ENCODE measurements at places on chromosomes 6 and 20. TPM values are rescaled to one million over a fixed set of nuclear protein-coding genes. Genes with fewer than 3 reads are reported as not detected.

GRCh38 chr6:50600280-50600679, 113.0 kb upstream of the TFAP2D start:
- no peak overlapping the region for H3K4me3 ChIP-seq
- no peak for DNase-seq
- no peaks in the 10 kb centered on the region for H3K36me3 ChIP-seq
- H3K27ac ChIP-seq, result no peak overlapping the region

- H3K36me3 ChIP-seq, result no peaks in the 10 kb centered on the region
- H3K27me3 ChIP-seq, result no peaks in the 10 kb centered on the region
- H3K27ac ChIP-seq, result no peak overlapping the region
- no peaks in the 10 kb centered on the region for H3K4me1 ChIP-seq
- H3K4me3 ChIP-seq, result no peak overlapping the region
- no peak for DNase-seq
These were observed 374.1 kb downstream of the CD109 start for GRCh38 chr6:74070091-74070490.

GRCh38 chr20:12575352-12576095, 433.2 kb upstream of the SPTLC3 start:
- peaks cover 14% of the 10 kb centered on the region for H3K4me1 ChIP-seq
- H3K27me3 ChIP-seq, result peaks cover 4% of the 10 kb centered on the region
- DNase-seq, result no peak
- no peaks in the 10 kb centered on the region for H3K36me3 ChIP-seq
- H3K27ac ChIP-seq, result no peak overlapping the region

The KHDRBS2 gene
- total RNA-seq, result 9.7 TPM

DNA sequence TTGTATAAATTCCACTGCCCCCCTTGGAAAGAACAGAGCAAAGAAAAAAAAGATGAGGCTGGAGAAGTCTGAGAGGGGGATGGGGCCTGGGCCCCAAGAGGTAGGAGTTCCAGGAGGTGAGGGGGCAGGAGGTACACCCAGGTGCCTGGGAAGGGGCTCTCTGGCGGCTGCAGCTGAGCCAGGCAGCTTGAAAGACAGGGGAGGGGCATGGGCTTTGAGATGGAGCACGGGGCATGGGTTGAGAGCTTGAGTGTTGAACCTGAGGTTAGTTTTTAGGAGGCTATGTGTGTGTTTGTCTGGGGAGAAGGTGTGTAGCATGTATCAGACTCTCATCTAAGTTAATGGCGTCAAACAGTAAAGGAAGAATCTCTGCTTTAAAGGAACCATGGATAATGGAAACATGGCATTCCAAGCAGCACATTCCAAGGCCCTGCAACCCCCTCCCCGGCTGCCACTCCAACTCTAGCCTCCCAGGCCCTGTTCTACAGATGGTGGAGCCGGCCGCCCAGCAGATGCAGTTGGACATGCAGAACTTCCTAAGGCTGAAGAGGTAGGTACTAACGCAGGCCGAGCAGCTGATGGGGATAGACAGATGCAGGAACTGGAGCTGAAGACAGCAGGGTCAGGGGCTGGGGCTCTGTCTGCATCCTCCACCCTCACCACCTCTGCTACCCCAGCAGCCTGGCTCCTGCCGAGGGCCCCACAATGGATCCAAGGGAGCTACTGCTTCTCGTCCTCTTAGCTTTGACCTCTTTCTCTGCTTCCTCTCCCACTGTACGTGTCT, 42.1 kb downstream of the MDFI start:
- H3K4me1 ChIP-seq, result peaks cover 2% of the 10 kb centered on the region
- DNase-seq, result no peak
- H3K4me3 ChIP-seq, result no peak overlapping the region
- no peaks in the 10 kb centered on the region for H3K36me3 ChIP-seq

DNA sequence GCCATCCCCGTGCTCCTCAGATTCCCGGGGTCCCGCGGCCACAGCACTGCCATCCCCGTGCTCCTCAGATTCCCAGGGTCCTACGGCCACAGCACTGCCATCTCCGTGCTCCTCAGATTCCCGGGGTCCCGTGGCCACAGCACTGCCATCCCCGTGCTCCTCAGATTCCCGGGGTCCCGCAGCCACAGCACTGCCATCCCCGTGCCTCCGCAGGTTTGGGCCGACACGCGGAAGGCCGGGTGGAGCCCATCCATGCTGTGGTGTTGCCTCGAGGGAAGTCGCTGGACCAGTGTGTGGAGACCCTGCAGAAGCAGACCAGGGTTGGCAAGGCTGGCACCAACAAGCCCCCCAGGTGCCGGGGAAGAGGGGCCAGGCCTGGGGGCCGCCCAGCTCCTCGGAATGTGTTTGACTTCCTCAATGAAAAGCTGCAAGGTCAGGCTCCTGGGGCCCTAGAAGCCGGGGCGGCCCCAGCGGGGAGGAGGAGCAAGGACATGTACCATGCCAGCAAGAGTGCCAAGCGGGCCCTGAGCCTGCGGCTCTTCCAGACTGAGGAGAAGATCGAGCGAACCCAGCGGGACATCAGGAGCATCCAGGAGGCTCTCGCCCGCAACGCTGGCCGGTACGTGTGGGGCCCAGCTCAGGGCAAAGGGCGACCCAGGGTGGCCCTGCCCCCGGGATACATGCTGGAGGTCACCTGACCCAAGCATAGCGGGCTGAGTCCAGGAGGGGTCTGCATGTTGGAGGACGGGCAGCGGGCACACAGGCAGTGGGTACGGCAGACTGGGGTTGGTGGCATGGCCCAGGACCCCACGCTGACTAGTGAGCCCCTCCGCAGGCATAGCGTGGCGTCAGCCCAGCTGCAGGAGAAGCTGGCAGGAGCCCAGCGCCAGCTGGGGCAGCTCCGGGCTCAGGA, 1.3 kb upstream of the LIME1 start:
- no peak overlapping the region for H3K27ac ChIP-seq
- no peak overlapping the region for H3K4me3 ChIP-seq
- H3K4me1 ChIP-seq, result no peaks in the 10 kb centered on the region
- no peak for DNase-seq
- H3K36me3 ChIP-seq, result peaks cover 17% of the 10 kb centered on the region

DNA sequence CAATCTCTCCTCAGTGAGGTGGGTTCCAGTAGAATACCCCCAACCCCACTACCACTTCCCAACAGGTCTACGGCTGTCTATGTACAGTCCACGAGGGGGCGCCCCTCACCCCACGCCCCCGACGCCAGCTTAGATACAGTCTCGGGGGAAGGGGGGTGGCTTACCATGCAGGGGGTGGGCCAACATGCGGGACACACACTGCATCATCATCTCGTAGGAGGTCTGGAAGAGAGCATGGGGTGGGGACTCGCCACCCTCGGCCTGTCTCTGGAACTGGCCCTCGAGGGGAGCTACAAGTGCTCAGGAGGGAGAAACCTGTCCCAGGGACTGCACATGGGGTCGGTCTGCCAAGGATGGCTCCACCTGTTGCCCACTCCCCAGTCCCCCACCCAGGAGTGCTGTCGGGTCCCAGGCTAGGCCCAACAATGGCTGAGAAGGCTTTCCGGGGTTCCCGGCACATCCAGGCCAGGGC, 8.5 kb downstream of the MTCH1 start:
- H3K4me3 ChIP-seq, result no peak overlapping the region
- no peak for DNase-seq
- H3K36me3 ChIP-seq, result peaks cover 12% of the 10 kb centered on the region
- H3K27ac ChIP-seq, result no peak overlapping the region
- H3K27me3 ChIP-seq, result no peaks in the 10 kb centered on the region

DNA sequence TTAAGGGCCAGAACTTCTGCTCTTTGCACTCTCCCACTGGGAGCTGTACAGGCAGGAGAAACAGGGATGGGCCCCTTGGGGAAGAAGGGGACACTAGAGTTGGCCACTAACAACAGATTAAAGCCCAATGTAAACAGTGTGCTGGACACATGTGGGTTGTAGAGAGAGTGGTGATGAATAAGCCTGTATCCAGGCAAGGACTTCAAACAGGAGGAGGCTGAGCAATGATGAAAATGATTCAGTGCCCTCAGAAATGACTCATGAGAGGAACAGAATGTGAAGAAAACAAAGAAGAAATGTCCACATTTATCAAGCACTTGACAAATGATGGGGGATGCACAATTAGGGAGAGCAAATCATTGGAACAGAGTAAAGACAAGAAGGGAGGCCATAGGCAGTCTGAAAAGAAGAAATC, 242.3 kb downstream of the TBX18 start:
- no peaks in the 10 kb centered on the region for H3K36me3 ChIP-seq
- peaks cover 73% of the 10 kb centered on the region for H3K4me1 ChIP-seq
- H3K27me3 ChIP-seq, result peaks cover 23% of the 10 kb centered on the region
- no peak for DNase-seq
- no peak overlapping the region for H3K4me3 ChIP-seq
- no peak overlapping the region for H3K27ac ChIP-seq

GRCh38 chr6:168865-169455, 123.3 kb upstream of the DUSP22 start:
- no peak overlapping the region for H3K27ac ChIP-seq
- peaks cover 35% of the 10 kb centered on the region for H3K27me3 ChIP-seq
- H3K4me1 ChIP-seq, result no peaks in the 10 kb centered on the region
- H3K36me3 ChIP-seq, result no peaks in the 10 kb centered on the region
- no peak overlapping the region for H3K4me3 ChIP-seq

DNA sequence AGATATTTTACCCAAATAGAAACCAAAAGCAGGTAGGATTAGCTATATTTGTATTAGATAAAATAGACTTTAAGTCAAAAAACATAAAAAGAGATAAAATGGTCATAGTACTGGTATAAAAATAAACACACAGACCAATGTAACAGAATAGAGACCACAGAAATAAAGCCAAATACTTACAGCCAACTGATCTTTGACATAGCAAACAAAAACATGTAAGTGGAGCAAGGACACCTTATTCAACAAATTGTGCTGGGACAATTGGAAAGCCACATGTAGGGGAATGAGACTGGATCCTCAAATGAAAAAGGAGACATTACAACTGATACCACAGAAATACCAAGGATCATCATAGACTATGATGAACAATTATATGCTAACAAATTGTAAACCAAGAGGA, 94.5 kb upstream of the SIRPG start:
- no peak overlapping the region for H3K27ac ChIP-seq
- H3K4me1 ChIP-seq, result peaks cover 2% of the 10 kb centered on the region
- DNase-seq, result no peak
- H3K36me3 ChIP-seq, result no peaks in the 10 kb centered on the region

The RALGAPB gene
- 42.3 TPM for total RNA-seq

DNA sequence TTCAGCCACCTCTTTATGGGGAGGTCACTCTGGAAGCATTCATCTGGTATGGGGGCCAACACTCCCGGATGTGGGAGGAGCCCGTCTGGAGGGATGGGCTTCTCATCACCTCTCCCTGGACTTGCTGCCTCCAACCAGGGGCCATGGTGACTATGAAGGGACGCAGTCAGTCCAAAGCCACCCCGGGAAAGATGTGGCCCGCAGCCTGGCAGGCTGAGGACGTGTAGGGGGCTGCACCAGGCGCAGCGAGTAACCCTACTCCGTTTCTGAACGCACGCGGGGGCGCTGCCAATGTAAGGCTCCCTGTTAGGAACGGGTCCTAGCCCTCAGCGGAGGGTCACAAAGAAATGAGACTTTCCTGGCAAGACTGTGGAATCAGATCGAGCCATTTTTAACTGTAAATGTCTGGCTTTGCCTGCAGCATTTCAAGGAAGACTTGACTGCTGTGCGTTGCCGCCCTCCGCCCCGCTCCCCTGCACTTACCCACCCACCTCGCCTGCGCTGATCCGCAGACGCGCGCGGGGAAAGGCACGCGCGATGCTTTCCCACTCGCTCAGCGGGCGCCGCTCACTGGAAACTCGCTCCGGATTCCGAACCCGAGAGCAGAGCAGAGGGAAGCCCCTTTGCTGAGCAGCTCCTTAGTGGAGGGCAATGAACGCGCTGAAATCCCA, 55.1 kb downstream of the IL20RA start:
- no peaks in the 10 kb centered on the region for H3K36me3 ChIP-seq
- no peak for DNase-seq
- H3K4me1 ChIP-seq, result peaks cover 27% of the 10 kb centered on the region
- no peaks in the 10 kb centered on the region for H3K27me3 ChIP-seq
- H3K27ac ChIP-seq, result peak overlapping the region; percentile 49

The DLK2 gene
- 0.60 TPM for total RNA-seq

GRCh38 chr6:125963817-125964216, 7.2 kb downstream of the HINT3 start:
- peaks cover 5% of the 10 kb centered on the region for H3K4me1 ChIP-seq
- no peaks in the 10 kb centered on the region for H3K27me3 ChIP-seq
- H3K27ac ChIP-seq, result no peak overlapping the region

The CDH26 gene
- 13.4 TPM for total RNA-seq

The USP49 gene
- 17.3 TPM for total RNA-seq

The TMEM14C gene
- total RNA-seq, result 63.6 TPM

GRCh38 chr20:44651684-44652423, at the start of gene ADA:
ADA (minus strand) TSS chr20:44651699; CDS start chr20:44651607, 92 bp downstream.
- peaks cover 4% of the 10 kb centered on the region for H3K4me1 ChIP-seq
- H3K4me3 ChIP-seq, result peak within 1 kb of the TSS; percentile 81
- H3K27ac ChIP-seq, result peak within 1 kb of the TSS; percentile 53
- H3K27me3 ChIP-seq, result peaks cover 34% of the 10 kb centered on the region
- no peaks in the 10 kb centered on the region for H3K36me3 ChIP-seq

The OR10C1 gene
- total RNA-seq, result not detected

GRCh38 chr6:17999425-17999824, 12.0 kb upstream of the KIF13A start:
- H3K27me3 ChIP-seq, result peaks cover 16% of the 10 kb centered on the region
- H3K27ac ChIP-seq, result no peak overlapping the region
- peaks cover 6% of the 10 kb centered on the region for H3K4me1 ChIP-seq
- H3K36me3 ChIP-seq, result no peaks in the 10 kb centered on the region
- H3K4me3 ChIP-seq, result no peak overlapping the region

DNA sequence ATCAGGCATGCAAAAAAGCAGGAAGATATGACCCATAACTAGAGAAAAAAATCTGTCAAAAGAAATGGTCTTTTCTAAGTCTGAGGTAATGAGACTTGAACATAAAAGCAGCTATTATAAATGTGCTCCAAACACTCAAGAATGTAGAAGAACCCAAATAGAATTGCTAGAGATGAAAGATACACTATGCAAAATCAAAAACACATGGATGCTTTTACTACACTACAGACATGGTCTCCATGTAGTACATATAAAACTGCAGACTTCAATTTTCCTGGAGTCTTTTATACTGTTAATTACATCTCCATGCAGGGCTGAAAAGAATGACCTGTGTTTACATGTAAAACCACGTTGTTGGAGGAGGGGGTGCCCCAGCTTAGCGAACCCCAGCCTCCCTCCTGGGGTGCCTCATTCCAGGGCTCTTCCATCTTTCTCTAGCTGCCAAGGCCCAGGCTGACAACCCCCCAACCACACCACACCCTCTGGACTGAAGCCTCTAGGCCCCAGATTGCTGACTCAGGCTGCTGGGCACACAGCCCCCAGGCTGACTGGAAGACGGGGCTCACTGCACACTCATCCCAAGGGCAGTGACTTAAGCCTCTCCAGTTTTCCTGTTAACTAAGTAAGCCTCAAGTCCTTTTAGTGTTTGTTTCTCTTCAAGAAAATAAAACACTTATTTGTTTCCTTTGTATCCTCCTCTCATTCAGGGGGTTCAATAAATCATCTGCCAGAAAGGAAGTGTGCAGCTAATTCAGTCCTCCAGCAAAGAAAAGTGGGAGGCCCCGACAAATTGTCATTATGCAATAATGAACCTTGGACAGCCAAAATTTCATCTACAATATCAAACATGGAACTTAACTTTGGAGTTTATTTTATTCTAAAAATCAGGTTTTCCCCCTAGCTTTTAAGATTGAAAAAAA, 26.0 kb upstream of the PLAGL1 start:
- peaks cover 3% of the 10 kb centered on the region for H3K27me3 ChIP-seq
- no peak overlapping the region for H3K27ac ChIP-seq
- H3K36me3 ChIP-seq, result no peaks in the 10 kb centered on the region
- no peak for DNase-seq
- no peak overlapping the region for H3K4me3 ChIP-seq
- H3K4me1 ChIP-seq, result peaks cover 2% of the 10 kb centered on the region

The SEC23B gene
- 58.4 TPM for total RNA-seq

Data from progenitor cell of endocrine pancreas (in vitro differentiated cells).